ENCODE measurements at places on chromosomes 6 and 20.

- no peak for DNase-seq
These were observed 37.7 kb upstream of the SIRPA start for GRCh38 chr20:1857466-1857865.

- no peak for DNase-seq
These were observed 4.2 kb downstream of the DOP1A start for GRCh38 chr6:83071707-83072106.

DNA sequence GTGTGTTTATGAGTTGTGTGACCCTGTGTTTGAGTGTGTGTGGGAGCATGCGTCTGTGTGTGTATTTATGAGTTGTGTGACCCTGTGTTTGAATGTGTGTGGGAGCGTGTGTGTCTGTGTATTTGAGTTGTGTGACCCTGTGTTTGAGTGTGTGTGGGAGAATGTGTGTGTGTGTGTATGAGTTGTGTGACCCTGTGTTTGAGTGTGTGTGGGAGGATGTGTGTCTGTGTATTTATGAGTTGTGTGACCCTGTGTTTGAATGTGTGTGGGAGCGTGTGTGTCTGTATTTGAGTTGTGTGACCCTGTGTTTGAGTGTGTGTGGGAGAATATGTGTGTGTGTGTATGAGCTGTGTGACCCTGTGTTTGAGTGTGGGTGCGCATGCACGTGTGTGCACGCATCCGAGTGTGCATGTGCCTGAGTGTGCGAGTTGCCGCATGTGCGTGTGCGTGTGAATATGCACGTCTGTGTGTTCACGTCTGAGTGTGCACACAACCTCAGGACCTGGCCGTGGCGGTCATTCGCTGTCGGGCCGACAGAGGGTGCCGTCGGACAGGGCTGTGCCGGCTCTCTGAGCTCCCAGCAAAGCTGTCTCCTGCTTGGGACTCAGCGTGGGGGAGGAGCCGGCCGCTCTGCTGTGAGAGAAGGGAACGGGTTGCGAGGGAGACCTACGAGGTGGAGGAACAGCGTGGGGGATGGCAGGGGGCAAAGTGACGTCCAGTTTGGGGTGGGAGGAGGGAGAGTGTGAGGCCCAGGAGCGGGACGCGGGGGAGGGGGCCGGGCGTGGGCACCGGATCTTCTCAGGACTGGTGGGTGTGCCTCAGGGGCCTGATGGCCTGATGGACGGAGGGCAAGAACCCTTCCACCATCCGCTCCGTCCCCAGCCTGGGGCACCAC lies 19.7 kb downstream of the SLC17A9 start:
- DNase-seq = peak; percentile 91

DNA sequence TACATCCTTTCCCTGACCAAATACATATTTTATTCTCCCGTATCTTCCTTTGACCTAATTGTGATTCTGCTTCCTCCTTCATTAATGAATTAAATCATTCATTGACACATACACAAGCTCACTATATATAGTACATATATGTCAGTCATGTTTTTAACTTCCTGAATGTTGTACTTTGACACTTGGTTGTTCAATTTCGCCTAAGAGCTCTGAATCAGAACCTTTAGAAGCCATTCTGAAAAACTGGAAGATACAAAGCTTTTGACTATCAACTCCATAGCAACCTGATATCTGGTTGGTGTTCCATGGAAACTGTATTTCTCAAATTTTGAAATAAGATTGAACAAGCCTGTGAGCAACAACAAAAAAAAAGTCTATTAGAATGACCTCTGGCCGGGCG lies 27.3 kb upstream of the HFE start:
- DNase-seq = no peak

DNA sequence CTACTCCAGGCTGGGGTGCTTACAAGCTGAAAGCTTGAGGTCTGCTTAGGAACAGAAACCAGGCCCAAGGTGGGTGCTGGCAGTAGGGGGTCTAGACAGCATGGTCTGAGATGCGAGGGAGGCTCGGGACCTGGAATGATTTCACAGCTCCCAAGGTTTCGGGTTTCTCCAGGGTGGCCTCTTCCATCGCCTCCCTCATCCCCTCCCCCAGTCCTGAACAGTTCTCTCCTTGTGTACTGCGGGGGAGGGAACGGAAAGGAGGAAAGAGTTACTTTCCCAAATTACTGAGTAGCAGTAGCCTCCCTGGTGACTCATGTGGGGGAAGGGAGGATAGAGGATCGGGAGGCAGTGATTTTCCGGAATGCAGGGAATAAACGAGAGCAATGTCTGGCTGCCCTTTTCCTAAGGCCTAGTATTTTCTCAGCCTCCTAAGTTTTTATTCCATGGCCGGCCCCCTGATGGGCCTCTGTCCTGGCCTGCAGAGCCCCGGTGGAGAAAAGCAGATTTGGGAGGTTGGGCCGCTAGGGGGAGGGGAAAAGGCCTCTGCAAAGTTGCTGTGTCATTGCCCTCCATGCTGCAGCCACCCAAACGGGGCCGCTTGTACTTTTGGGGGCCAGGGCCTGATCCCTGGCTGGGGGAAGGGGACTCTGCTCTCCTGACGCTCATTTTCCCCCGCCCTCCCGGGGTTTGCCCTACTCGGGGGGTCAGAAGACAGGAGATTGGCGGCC lies 1.5 kb downstream of the BRD2 start:
- DNase-seq = peak; percentile 91

- DNase-seq = peak; percentile 39
These were observed 20.8 kb downstream of the ZBTB2 start for GRCh38 chr6:151370509-151371078.

GRCh38 chr20:13991311-13991710 lies 897 bp upstream of the SEL1L2 start:
- no peak for DNase-seq

GRCh38 chr6:136950436-136951126 lies 28.5 kb downstream of the SLC35D3 start:
- no peak for DNase-seq

GRCh38 chr20:48697845-48698491 lies 129.8 kb downstream of the PREX1 start:
- peak; percentile 78 for DNase-seq

DNA sequence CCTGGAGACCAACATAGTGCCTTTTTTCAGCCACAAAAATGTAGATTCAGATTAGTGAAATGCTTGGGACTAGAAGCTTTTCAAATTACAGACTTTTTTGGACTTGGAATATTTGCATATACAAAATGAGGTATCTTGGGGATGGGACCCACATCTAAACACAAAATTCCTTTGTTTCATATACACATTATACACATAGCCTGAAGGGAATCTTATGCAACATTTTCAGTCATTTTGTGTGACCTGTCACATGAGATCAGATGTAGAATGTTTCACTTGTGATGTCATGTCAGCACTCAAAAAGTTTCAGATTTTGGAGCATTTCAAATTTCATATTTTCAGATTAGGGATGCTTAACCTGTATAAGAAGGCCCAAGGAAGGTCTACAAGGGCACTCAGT lies 44.5 kb upstream of the ALDH8A1 start:
- no peak for DNase-seq

- peak; percentile 70 for DNase-seq
These were observed 159.8 kb upstream of the ARID1B start for GRCh38 chr6:156617376-156617775.

- DNase-seq = peak; percentile 83
These were observed 196.4 kb upstream of the CCN2 start for GRCh38 chr6:132147530-132148011.

DNA sequence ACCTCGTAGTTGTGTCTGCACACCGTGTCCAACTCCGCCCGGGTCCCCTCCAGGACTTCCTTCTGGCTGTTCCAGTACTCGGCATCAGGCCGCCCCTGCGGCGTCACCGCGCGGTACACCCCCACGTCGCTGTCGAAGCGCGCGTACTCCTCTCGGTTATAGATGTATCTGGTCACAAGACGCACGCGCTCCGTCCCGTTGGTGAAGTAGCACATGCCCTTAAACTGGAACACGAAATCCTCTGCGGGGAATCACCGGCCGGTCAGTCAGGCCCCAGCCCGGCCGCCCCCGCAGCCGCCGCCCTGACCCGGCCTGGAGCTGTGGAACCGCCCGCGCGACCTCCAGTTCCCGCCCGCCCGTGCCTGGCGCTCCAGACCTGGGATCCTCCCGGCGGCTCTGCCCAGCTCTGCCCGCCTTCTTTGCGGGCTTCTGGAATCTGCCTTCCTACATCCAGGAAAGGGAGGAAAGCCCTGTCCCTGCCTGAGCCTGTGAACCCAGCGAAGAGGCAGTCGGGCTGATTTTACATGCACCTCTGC lies 1.6 kb downstream of the HLA-DQB1 start:
- DNase-seq = no peak

Data from tongue (tissue), 3 donors.